ENCODE measurements at places on chromosomes 16 and 17.

- DNase-seq = no peak
These were observed 11.5 kb downstream of the MAP3K3 start for GRCh38 chr17:63633742-63634141.

DNA sequence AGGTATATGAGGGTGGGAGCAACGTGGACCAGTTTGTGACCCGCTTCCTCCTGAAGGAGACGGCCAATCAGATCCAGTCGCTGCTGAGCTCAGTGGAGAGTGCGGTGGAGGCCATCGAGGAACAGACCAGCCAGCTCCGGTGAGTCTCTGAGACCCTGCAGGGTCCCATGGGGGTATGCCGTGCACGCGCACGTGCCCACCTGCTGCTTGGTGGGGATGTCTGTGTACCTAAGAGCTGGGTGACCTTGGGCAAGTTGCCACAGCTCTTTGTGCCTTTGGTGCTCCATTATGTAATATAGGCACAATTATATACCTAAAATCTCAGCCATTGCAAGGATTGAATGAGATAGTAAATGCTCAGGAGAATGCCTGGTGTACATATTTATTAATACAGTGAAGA, 22.4 kb downstream of the NECAB2 start:
- no peak for DNase-seq

DNA sequence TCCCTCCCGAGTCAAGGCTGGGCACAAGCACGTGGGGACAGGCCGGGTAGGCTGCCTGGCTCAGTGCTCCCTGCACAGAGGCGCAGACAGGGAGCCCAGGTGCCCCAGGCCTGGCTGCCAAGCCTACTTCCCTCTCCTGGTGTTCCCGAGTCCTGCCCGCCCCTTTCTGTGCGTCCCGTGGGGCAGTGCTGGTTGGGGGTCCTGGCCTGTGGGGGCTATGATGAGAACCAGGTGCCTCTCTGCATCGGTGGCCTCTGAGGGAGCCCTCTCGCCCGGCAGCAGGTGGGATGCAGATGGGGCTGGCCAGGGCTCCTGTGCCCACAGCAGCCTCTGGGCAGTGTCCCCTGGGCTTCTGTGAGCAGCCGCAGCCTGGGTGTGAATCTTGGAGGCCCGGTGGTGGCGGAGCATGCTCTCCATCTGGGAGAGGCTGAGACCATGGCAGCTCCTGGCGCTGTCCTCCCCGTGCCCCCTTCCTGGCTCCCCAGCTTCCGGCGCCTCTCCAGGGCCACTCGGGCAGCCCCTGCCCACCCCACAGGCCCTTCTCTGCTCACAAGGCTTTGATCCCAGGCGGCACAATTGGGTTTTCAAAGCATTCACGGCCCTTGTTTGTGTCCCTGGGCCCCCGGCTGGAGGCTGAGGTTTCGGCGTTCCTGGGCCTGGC, 7.2 kb downstream of the CENPX start:
- no peak for DNase-seq

- DNase-seq = no peak
These were observed 22.0 kb downstream of the CLUH start for GRCh38 chr17:2689411-2690164.

DNA sequence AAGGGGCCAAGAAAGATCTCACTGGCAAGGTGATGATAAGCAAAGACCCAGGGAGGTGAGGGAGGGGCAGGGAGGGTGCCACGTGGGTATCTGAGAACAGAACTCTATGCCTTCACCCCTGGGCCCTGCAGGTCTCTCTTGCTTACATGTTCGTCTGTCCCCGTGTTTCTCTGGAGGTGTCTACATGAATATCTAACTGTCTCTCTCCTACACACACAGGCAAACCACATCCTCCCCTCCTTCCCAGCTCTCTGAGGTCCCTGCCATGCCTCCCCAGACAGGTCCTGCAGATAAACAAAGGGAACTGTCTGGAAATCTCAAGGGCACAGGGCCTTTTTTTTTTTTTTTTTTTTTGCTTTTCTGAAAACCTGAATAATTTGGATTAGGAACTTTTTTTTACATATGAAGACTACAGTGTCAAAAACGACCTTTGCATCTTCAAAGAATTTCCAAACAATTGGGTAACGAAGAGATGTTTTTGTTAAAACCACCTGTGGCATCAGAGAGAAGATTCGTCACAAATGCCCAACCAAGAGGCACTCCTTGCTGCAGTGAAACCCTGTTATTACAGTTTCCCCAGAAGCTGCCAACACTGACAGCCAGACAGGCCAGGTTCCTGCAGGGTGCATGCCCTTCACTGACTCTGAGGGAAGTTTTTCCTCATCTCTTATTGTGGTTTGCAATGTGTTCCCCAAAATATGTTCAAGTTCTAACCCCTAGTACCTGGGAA, 17.8 kb downstream of the PLLP start:
- no peak for DNase-seq

DNA sequence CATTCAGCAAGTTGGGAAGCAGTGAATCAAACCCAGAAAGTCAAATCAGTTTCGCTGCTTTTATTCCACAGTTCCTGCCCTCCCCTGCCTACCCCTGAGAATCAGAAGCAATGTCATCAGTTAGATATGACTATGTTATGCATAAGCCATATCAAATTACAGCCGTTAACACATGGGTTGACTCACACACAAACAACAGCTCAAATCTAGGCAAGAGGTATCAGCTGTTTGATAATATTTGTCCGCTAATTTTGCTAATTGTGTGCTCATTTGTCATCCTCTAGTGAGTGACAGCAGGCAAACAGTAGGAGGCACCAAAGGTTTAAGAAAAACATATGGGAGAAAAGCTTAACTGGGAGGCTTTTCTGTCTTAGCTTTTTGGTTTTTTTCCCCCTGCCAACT, 327.4 kb upstream of the CCL2 start:
- peak; percentile 29 for DNase-seq

- DNase-seq = peak; percentile 93
These were observed 343.8 kb downstream of the SNX29 start for GRCh38 chr16:12320298-12320706.

DNA sequence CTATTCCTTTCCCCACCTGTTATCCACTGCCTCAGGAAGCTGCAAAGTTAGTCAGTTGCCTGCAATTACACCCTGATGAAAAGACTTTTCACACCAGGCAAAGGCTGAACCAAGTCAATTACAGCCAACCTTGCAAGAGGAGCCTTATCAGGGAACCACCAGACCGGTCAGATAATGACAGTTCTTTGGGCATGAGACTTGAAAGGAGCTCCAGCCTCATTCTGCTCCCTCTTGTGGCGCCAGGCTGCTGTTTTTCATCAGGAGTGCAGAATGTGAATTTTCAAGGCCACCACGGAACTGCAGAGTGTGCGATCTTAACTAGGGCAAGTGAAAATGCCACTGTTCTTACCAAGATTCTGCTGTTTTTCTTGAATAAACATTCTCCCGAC, 22.5 kb downstream of the DNAI2 start:
- peak; percentile 38 for DNase-seq

DNA sequence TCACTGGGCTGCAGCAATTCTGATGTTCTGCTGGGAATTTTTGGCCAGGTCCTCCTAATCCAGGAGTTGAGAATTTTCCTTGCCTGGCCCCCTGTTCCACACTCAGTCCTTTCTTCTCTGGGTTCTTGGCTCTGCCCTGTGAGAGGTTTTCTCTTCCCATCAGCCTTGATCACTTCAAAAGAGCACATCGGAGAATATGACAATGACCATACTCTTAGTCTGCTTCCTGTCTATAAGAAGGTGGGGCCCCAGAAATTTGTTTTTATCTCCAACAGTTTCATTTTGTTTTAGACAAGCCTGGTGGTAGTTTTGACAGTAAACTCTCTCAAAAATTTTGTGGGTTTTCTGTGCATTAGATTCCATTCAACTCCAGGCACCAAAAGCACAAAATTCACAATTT, 70.7 kb downstream of the C17orf67 start:
- no peak for DNase-seq

GRCh38 chr16:21260870-21261791, 17.0 kb downstream of the CRYM start:
- peak; percentile 94 for DNase-seq

- no peak for DNase-seq
These were observed 7.9 kb downstream of the MSLN start for GRCh38 chr16:768428-768827.

DNA sequence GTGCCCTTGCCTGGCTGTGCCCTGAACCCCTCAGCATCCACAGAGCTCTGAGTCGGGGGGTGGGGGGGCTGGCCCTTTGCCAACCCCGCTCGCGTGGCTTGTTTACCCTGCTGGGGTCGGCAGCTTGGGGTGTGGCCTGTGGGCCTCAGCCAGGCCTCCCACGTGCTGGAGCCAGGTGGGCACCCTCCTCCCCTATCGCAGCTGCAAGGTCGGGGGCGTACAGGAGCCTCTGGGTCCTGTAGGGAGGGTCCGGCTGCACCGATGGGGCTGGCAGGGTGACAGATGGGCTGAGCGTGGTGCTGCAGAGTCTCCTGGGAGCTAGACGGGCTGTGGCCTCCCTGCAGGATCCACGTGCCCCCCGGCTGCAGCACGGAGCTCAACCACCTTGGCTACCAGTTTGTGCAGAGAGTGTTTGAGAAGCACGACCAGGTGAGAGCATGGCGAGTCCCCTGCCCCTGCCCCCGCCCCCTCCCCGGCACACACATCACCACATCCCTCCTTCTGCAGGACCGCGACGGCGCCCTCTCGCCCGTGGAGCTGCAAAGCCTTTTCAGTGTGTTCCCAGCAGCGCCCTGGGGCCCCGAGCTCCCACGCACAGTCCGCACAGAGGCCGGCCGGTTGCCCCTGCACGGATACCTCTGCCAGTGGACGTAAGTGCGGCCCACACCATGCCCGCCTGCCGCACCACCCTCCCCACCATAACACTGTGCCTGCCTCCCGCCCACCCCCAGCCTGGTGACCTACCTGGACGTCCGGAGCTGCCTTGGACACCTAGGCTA, 3.6 kb downstream of the RHOT2 start:
- DNase-seq = no peak

- no peak for DNase-seq
These were observed 35.0 kb downstream of the CNGB1 start for GRCh38 chr16:57935904-57936303.

DNA sequence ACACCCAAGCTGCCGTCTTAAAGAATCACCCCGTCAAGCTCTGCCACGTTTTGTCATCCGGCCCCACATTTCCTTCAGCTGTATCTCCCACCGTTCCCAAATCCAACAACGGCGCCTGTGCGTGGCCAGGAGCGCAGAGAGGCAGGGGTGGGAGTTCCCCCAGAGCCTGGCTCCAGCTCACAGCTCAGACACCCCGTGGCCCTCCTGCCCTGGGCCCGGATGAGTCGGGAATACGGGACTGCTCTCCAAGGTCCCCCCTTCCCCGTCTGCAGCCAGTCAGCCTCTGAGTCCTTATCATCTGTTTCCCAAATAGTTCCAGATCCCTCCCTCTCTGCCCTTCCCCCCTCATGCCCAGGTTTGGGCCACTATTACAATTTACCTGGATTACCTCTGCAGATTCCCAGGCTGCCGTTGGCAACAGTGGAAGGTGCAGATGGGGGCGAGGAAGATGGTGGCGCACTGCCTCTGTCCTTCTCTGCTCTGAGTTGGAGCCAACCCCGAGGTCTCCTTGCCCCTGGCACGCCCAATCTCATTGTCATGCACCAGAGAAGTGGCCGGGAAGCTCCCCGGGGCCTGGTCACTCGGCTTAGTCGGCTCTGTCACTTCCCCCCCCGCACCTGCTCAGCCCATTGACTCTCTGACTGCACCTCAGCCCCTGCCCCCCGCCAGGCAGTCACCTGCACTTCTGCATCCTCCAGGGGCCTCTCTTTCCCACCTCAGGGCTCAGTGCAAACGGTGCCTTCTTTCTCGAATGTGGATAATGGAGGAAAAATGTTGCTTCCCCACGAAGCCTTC, 18.3 kb upstream of the RPTOR start:
- DNase-seq = no peak

DNA sequence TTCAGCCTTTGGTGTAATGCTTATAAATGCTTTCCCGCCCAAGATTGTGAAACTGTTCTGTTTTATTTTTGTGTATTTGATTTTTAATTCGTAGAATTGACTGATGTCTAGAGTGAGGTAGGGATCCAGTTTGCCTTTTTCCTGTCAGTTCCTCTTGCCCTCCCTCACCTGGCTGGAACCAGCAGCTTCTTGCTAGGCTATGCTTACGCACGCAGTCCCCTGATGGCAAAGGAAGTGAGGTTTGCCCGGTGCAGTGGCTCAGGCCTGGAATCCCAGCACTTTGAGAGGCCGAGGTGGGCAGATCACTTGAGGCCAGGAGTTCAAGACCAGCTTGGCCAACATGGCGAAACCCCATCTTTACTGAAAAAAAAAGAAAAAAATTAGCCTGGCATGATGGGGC, 51.9 kb downstream of the RAB11FIP4 start:
- no peak for DNase-seq

DNA sequence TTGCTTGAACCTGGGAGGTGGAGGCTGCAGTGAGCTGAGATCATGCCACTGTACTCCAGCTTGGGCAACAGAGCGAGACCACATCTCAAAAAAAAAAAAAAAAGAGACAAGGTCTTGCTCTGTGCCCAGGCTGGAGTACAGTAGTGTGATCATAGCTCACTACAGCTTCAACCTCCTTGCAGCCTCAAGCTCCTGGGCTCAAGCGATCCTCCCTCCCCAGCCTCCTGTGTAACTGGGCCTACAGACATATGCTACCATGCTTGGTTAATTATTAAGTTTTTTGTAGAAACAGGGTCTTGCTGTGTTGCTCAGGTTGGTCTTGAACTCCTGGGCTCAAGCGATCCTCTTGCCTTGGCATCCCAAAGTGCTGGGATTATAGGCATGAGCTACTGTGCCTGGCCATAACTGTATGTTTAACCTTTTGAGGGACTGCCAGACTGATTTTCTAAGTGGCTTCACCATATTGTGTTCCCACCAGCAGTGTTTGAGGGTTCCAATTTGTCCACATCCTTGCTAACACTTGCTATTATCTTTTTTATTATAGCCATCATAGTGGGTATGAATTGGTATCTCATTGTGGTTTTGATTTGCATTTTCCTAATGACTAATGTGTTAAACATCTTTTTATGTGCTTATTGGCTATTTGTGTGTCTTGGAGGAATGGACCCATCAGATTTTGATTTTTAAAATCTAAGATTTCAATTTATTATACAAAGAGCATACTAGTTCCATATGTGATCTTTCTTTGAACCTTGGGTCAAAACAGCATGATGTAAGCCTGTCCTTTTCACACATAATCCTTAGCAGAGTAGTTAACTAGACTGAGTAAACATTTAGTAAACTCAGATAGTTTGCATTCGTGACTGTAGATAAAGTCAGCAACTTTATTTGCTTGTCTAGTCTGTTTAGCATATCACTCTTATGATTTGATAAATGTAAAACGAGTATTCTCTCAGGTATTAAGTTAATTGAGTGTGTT, 38.1 kb upstream of the KPNB1 start:
- peak; percentile 16 for DNase-seq

DNA sequence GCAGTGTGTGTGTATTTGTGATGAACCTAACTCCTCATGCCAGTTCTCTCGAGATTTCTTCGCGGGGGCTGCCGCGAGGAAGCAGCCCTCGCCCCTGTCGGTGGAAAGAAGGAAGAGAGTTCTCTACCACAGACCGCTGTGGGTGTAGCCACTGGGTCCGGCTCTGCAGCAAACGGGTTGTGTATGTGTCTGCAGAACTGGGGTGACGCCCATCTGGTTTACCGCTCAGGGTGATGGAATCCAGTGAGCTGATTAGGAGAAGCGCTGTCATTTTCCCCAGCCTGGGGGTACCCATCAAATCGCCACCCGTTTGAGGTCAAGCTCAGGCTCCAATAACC, 7.7 kb downstream of the CORO6 start:
- no peak for DNase-seq

GRCh38 chr16:2822158-2822495, 5.1 kb downstream of the PRSS21 start:
- no peak for DNase-seq

GRCh38 chr16:21169249-21169981, 10.9 kb downstream of the LDAF1 start:
- peak; percentile 71 for DNase-seq

- no peak for DNase-seq
These were observed 62.3 kb downstream of the GSG1L start for GRCh38 chr16:28001184-28001583.

All from IMR-90 (cell line).